Caudate nucleus (tissue), 63 donors: ENCODE measurements at places on chromosomes 1 and 21.

- DNase-seq = no peak
Measured at GRCh38 chr1:46368791-46369190, 25.3 kb upstream of the FAAH start.

- no peak for DNase-seq
Measured at GRCh38 chr21:34372321-34372720, 3.0 kb upstream of the SMIM11 start.

DNA sequence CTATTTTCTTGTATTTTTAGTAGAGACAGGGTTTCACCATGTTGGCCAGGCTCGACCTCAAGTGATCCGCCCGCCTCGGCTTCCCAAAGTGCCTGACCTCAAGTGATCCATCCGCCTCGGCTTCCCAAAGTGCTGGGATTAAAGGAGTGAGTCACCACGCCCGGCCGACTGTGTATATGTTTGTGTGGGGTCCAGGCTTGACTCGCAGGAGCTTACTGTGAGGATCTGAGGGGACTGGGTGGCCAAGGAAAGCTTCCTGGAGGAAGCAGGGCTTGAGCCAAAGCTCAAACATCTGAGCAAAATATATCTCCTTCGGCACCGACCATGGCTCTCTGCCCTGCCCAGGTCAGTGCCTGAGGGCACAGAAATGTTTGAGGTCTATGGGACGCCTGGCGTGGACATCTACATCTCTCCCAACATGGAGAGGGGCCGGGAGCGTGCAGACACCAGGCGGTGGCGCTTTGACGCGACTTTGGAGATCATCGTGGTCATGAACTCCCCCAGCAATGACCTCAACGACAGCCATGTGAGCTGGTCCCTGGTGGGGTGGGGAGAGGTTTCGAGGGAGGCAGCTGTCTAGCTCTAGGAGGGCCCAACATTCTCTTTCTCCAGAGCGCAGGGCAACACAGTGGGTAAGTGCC lies 10.5 kb downstream of the PADI3 start:
- DNase-seq = no peak

DNA sequence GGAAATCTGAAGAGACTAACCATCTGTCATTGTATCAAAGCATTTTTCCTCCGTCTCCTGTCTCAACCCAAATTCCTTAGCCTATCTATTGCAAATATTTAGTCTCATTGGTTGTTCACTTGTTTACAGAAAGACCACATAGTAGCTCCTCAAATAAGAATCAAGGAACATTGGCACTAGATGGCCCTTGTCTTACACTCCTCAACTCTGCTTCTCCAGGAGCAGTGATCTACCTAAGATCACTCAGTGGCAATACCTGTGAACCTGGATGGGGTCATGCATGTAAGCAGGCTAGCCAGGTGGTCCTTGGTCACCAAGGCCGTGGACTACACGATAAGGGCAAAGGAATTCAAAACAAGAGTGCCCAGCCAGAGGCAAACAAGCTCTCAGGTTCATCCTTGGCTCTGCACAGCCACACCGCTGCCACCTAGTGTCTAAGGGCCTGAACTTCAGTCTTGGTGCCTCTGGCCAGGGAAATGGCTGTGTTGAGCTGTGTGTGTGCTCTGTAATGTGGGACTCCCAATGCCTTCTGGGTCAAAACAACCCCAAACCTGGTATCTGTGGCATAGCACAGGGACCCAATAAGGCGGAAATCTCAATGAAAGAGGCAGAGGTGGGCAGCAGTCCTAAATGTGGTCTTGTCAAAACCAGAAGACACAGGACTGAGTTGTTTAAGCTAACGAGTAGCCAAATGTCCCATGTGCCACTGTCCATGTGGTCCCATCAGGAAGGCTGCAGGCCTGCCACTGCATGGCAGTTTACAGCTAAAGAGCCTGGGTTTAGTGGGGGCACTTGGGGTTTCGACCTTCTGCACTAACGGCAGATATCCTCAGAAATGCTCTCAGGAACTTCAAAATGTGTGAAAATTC lies 54.5 kb downstream of the GPR161 start:
- peak; percentile 55 for DNase-seq

- no peak for DNase-seq
Measured at GRCh38 chr1:110237386-110238152, 27.5 kb downstream of the KCNC4 start.

DNA sequence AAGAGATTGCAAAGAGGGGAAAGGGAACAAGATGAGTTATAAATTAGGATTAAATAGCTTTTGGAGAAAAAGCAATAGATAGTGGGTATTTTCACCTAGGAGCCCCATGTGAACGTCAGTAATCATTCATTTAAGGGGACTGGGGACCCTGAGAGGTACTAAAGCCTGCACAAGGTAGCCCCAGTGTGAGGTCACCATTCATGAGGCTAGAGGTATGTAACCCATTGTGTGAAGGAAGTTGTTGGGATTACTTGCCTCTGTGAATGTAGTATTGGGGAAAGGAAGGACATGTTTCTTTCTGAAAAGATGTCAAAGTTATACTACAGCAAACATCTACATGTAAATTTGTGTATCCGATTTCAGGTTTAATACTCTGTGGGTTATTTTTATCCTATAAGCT lies 276.8 kb downstream of the TBX15 start:
- no peak for DNase-seq

DNA sequence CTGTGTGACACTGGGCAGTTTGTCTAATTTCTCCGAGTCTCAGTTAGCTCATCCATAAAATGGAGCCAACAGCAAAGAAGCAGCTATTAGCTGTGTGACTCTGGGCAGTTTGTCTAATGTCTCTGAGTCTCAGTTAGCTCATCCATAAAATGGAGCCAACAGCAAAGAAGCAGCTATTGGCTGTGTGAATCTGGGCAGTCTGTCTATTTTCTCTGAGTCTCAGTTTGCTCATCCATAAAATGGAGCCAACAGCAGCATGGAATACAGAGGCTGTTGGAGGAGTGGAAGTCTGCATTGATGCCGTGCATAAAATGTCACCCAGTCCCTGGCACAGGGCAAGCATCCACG lies 297.0 kb upstream of the VAMP3 start:
- DNase-seq = no peak

DNA sequence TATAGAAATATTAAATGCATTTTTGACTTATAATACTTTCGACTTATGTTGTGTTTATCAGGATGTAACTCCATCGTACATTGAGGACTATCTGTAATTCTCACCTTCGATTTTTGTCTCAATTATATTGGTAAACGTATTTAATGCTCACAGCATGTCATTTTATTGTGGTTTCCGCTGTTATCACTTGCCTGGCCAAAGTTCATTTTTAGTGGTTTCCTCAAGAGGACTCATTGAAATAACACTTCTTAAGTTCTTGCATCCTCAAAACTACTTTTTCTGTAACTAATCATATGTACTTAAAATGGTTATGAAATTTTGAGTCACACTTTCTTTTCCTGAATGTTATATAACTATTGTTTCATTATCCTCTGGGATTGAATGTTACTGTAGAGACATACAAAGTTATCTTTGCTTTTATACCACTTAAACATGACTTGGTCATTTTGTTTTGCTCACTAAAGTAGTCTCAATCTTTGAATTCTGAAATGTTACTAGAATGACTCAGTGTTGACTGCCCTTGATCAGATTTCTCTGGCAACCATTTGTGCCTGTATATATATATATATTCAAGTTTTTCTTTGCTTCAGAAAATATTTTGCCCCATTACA lies 289.6 kb upstream of the PROX1 start:
- no peak for DNase-seq

- no peak for DNase-seq
Measured at GRCh38 chr1:170619241-170620028, 44.5 kb upstream of the PRRX1 start.

DNA sequence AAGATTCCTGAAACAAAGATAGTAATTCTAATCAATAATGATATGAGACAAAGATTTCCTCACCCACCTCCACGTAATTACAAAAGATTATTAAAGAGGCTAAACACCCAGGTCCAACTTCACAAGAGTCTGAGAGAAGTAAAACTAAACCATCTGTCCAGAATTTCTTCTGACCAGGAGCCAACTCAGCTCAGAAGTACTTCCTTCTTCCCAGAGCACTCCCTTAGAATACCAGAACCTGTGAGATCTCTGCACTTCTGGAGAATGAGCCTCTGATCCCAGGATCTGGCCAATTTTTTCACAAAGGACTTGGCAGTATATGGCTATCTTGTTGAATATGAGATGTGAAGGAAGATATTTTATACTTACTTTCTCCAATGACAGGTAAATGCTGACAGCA lies 120.6 kb upstream of the PALMD start:
- DNase-seq = no peak

- DNase-seq = no peak
Measured at GRCh38 chr1:41525891-41526587, 41.6 kb upstream of the EDN2 start.

GRCh38 chr1:80919426-80919825 lies 881.3 kb upstream of the ADGRL2 start:
- no peak for DNase-seq

DNA sequence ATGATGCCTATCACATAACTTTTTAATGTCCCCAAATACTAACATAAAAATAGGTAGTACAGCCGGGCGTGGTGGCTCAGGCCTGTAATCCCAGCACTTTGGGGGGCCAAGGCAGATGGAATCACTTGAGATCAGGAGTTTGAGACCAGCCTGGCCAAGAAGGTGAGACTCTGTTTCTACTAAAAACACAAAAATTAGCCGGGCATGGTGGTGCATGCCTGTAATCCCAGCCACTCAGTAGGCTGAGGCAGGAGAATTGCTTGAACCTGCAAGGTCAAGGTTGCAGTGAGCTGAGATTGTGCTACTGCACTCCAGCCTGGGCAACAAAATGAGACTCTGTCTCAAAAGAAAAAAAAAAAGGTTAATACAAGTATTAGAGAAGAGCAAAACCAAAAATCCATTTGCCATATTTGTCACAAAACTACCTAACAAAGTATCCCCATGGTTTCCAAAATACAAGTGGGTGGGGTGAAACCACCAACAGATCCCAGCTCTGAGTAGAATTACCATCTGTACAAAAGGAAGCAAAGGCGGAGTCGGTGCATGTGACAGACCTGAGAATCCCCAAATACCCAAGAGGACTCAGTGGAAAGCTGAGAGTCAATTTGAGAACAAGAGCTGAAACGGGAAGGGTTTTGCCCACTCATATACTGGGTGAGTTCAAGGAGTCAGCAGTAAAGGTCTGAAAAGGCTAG lies 113.2 kb downstream of the TOMM20 start:
- DNase-seq = no peak

DNA sequence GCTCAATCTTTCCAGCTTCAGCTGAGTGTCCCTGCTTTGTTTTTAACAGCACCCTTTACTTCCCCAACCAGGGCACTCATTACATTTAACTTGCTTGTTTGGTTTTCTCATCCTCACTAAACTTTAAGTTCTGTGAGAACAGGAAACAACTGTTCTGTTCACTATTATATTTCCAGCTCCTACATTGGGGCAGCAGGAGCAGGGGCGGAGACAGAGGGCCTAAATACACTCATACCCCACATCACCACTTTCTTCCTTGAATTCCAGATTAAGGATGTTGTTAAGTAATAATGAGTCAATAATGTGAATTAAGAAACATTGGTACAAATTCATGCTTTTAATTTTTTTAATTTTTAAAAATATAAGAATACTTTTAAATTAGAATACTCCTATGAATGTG lies 6.0 kb downstream of the DRAM2 start:
- no peak for DNase-seq

GRCh38 chr1:14184454-14184853 lies 414.0 kb upstream of the KAZN start:
- no peak for DNase-seq

GRCh38 chr1:227937031-227937837 lies 10.5 kb downstream of the WNT9A start:
- DNase-seq = no peak

DNA sequence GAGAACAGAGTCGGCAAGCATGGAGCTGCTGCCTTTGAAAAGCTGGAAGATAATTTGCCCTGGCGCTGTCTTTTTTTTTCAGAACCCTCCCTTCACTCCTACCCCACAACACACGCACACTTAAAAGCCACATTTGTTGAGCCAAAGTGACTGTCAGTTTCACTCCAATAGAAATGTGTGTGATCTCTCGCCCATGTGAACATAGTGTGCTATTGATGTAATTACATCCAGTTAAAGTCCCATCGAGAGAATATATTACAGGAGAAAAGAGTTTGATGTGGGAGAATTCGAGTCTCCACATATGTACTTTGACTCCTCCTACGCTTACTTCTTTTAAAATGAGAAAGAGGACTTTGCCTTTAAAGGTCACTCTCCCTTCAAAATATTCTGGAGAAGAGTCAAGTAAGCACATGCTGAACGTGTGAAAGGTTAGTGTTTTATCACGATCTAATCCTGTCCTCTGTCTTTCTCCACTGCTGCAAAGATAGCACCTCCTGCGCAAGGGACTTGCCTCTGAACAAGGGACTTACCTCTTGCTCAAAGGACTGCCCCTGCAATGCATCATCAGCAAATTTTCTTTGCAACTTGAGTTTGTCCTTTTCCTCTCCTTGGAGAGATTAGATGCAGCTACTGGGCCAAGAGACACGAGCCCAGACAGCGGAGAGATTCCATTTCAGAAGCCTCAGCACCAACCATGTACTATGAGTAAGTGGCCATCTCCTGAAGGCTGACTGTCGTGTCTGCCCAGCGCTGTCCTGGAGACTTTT lies 613.9 kb downstream of the PTPRU start:
- DNase-seq = no peak

GRCh38 chr1:153397051-153397923 lies 6.4 kb upstream of the S100A8 start:
- DNase-seq = no peak

DNA sequence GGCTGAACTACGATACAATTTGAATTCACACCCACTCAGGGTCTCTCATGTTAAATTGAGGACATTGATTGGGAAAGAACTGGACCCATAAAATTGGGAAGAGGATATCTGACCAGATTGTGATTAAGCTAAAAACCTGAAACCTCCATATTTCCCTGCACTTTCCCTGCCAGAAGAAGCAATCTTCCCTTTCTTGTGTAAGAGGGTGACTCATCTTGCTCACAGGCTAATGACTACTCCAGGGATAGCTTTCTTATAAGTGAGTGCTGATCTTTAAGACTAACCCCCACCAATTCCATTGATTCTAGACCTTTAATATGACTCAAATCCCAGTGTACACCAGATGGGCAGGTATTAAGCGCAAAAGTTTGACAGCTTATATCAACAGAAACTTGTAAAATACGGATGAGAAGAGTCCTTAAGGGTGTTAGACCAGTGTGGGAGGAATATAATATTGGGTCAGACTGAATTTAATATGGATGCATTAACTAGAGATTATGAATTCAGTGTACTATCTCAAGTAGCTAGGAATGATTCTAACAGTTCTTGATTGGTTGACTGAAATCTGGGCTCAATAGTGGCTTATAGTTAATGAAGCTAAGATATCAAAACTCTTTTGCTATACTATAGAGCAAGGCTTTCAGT lies 12.1 kb upstream of the SGIP1 start:
- no peak for DNase-seq

- peak; percentile 28 for DNase-seq
Measured at GRCh38 chr1:9181990-9182783, 52.4 kb upstream of the H6PD start.
